Ascending aorta (tissue), 2 donors: ENCODE measurements at places on chromosomes 12 and 14.

- no peaks in the 10 kb centered on the region for H3K36me3 ChIP-seq
- H3K4me3 ChIP-seq = no peak overlapping the region
- no peaks in the 10 kb centered on the region for H3K27me3 ChIP-seq
- DNase-seq = no peak
These were observed 224.3 kb upstream of the ATP2B1 start for GRCh38 chr12:89932954-89933353.

DNA sequence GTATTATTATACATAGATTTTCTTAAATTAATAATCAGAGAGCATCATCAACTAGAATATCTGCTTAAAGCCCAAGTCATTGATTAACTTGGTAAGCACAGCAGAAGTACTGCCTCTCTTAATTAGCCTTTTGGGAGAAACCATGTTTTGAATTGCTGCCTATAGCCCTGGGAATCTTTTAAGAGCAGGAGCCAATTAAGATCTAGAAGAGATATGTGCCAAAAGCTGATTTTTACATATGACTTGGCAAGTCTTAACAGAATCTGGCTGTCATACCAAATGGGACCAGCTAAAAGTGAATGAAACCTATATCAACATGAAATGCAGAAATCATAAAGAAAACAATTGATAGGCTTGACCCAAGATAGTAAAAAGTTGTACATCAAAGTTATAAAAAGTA lies 23.2 kb upstream of the WNK1 start:
- no peaks in the 10 kb centered on the region for H3K4me1 ChIP-seq
- no peak for DNase-seq
- no peak overlapping the region for H3K27ac ChIP-seq
- no peaks in the 10 kb centered on the region for H3K36me3 ChIP-seq
- no peak overlapping the region for H3K4me3 ChIP-seq

- DNase-seq = no peak
- H3K27ac ChIP-seq = no peak overlapping the region
- H3K4me3 ChIP-seq = no peak overlapping the region
- H3K4me1 ChIP-seq = no peaks in the 10 kb centered on the region
- H3K36me3 ChIP-seq = no peaks in the 10 kb centered on the region
These were observed 8.4 kb upstream of the KRT6A start for GRCh38 chr12:52501490-52501889.

DNA sequence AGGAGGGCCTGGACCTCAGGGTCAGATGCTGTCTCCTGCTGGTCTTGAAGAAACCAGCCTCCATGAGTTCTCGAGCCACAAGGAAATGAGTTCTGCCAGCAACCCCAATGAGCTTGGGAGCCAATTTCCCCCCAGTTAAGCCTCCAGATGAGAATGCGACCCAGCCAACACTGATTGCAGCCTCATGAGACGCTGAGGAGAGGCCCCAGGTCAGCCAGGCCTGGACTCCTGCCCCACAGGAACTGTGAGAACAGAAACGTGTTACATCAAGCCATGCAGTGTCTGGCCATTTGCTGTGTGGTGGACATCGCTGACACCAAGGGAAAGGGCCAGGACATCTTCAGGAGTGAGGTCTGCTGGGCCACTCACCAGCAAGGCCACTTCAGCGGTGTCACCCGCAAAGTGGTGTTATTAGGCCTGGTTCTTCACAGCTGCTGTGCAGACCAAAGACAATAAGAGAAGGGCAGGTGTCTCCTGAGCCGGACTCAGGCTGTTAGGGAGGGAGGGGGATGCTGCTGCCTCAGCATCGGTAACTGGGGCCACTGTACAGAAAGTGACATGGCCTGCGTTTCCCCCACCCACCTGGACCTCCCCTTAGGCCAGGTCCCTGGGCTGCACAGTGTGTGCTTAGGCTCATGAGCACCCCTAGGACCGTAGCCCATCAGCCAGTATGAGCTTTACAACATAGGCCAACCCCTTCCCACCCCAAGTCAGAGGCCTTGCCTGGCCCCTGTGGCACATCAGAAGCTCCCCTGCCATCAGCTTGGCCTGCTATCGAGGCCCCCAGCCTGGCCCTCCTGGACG lies 272.4 kb upstream of the RTL1 start:
- no peak overlapping the region for H3K27ac ChIP-seq
- no peaks in the 10 kb centered on the region for H3K27me3 ChIP-seq
- DNase-seq = no peak
- H3K4me1 ChIP-seq = no peaks in the 10 kb centered on the region
- H3K4me3 ChIP-seq = no peak overlapping the region

GRCh38 chr12:78096909-78097597 lies 266.4 kb downstream of the NAV3 start:
- no peaks in the 10 kb centered on the region for H3K4me1 ChIP-seq
- no peak for DNase-seq
- no peak overlapping the region for H3K4me3 ChIP-seq
- no peak overlapping the region for H3K27ac ChIP-seq
- H3K27me3 ChIP-seq = no peaks in the 10 kb centered on the region
- H3K36me3 ChIP-seq = no peaks in the 10 kb centered on the region

DNA sequence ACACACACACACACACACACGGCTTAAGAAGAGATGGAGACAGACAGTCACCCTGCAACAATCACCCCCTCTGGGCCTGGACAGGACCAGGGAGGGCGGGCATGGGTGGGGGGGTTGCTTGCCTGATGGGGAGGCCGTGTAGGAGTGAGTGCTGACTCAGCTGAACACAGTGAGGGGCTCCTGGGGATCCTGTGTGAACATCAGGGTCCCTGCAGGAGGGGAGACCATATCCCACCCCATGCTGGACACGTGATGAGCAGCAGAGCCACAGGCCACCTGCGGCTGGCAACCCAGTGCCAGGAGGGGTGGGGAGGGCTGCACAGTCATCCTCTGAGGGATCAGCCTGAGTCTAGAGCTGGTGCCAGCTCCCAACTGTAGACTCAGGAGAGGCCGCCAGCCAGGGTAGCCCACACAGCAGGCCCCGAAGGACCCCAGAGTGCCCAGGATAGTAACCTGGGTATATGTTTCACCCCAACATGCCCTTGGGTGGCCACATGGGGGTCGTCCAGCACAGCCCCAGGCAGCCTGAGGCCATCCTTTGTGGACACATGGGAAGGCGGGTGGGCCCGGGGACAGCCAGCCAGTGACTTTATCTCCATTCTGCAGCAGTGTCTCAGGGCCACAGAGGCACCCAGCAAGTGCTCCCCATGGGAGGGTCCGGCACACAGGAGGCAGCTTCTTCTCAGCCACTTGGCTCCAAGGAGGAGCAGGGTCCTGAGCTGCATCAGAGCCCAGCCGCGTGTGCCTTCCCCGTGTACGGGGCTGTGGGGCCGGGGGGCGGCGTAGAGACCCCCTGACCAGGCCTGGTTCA lies 73.7 kb upstream of the SFSWAP start:
- DNase-seq = no peak
- no peak overlapping the region for H3K27ac ChIP-seq
- no peaks in the 10 kb centered on the region for H3K4me1 ChIP-seq
- no peak overlapping the region for H3K4me3 ChIP-seq

DNA sequence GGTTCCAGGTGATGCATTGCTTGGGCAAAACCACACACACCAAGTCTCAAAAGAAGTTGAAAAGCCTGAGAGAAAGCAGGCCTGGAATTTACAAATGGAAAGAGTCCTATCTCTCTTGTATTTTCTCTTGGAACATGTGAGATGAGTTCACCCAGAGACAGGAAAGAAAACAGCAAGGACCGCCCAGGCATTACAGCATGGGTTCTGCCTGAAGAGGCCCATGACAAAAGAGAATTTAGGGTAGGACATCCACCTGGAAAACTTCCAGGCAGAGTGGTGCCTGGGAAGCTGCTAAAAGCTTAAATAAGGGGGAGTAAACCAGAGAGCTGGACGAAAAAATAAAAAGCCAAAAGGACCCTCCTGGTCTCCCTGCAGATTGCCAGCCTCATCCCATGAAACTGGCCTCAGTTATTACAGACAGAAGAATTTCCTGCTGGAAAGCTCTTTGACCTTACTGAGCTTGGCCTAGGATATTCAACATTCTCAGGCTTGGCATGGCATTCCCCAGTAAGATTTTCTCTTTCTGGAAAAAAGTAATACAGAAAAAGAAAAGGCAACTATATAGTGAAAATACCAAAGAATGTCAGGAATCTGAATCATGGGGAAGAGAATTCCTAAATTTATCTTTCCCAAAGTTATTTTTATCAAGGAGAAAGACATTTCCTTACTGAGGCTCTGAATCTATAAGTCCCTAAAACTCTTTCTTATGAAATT lies 121.3 kb upstream of the NUDT4 start:
- no peaks in the 10 kb centered on the region for H3K27me3 ChIP-seq
- no peaks in the 10 kb centered on the region for H3K4me1 ChIP-seq
- no peak for DNase-seq
- peak overlapping the region; percentile 56 for H3K27ac ChIP-seq

- DNase-seq = no peak
- no peak overlapping the region for H3K27ac ChIP-seq
- H3K36me3 ChIP-seq = no peaks in the 10 kb centered on the region
- H3K27me3 ChIP-seq = no peaks in the 10 kb centered on the region
These were observed 561.6 kb downstream of the RERGL start for GRCh38 chr12:17528394-17528793.

- peaks cover 3% of the 10 kb centered on the region for H3K4me1 ChIP-seq
- H3K4me3 ChIP-seq = no peak overlapping the region
- H3K27ac ChIP-seq = no peak overlapping the region
- no peaks in the 10 kb centered on the region for H3K36me3 ChIP-seq
- no peak for DNase-seq
These were observed 106.9 kb downstream of the SCARB1 start for GRCh38 chr12:124756760-124757159.

- peaks cover 87% of the 10 kb centered on the region for H3K36me3 ChIP-seq
- H3K4me1 ChIP-seq = no peaks in the 10 kb centered on the region
- no peak overlapping the region for H3K4me3 ChIP-seq
- H3K27ac ChIP-seq = no peak overlapping the region
- no peaks in the 10 kb centered on the region for H3K27me3 ChIP-seq
These were observed 65.6 kb downstream of the AMN start for GRCh38 chr14:102988054-102988453.

GRCh38 chr14:73787486-73788316 lies 63.9 kb upstream of the PTGR2 start:
- H3K4me1 ChIP-seq = peaks cover 37% of the 10 kb centered on the region
- H3K4me3 ChIP-seq = peak overlapping the region; percentile 89
- H3K27ac ChIP-seq = peak overlapping the region; percentile 98
- no peak for DNase-seq

GRCh38 chr12:31288381-31288780 lies 37.6 kb downstream of the SINHCAF start:
- no peak overlapping the region for H3K27ac ChIP-seq
- no peaks in the 10 kb centered on the region for H3K27me3 ChIP-seq
- no peak overlapping the region for H3K4me3 ChIP-seq
- DNase-seq = no peak

- no peaks in the 10 kb centered on the region for H3K4me1 ChIP-seq
- no peaks in the 10 kb centered on the region for H3K36me3 ChIP-seq
- H3K27ac ChIP-seq = no peak overlapping the region
- no peaks in the 10 kb centered on the region for H3K27me3 ChIP-seq
- no peak for DNase-seq
These were observed 223.8 kb downstream of the EFCAB11 start for GRCh38 chr14:89730687-89731086.

- no peaks in the 10 kb centered on the region for H3K4me1 ChIP-seq
- H3K27ac ChIP-seq = no peak overlapping the region
- H3K27me3 ChIP-seq = no peaks in the 10 kb centered on the region
- no peaks in the 10 kb centered on the region for H3K36me3 ChIP-seq
- H3K4me3 ChIP-seq = no peak overlapping the region
These were observed 6.8 kb downstream of the PPP1R36 start for GRCh38 chr14:64556526-64556925.

DNA sequence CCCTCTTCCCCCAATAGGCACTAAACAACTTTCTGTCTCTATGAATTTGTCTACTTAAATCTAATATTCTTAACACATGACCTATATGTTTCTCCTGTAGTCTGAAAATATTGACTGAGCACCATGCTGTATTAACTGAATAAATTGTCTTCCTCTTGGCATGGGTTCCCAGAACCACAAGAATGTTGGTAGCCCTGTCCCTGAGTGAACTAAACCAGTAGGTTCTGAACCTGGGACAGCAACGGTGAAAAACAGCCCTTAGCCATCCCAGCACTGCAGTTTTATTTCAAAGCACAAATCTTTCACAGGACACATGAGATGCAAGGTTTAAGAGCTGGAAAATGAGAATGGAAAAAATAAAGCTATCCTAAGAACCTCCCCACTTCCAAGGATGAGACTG lies 20.4 kb upstream of the HSP90B1 start:
- H3K27ac ChIP-seq = no peak overlapping the region
- H3K4me1 ChIP-seq = no peaks in the 10 kb centered on the region
- H3K27me3 ChIP-seq = no peaks in the 10 kb centered on the region
- H3K36me3 ChIP-seq = no peaks in the 10 kb centered on the region
- H3K4me3 ChIP-seq = no peak overlapping the region

- H3K36me3 ChIP-seq = no peaks in the 10 kb centered on the region
- H3K27me3 ChIP-seq = no peaks in the 10 kb centered on the region
- no peaks in the 10 kb centered on the region for H3K4me1 ChIP-seq
- no peak overlapping the region for H3K4me3 ChIP-seq
- no peak for DNase-seq
These were observed 215.1 kb downstream of the LRRK2 start for GRCh38 chr12:40439771-40440492.

- H3K4me3 ChIP-seq = no peak overlapping the region
- H3K4me1 ChIP-seq = no peaks in the 10 kb centered on the region
- no peak overlapping the region for H3K27ac ChIP-seq
- no peaks in the 10 kb centered on the region for H3K36me3 ChIP-seq
These were observed 12.5 kb upstream of the RCOR1 start for GRCh38 chr14:102579696-102580549.

DNA sequence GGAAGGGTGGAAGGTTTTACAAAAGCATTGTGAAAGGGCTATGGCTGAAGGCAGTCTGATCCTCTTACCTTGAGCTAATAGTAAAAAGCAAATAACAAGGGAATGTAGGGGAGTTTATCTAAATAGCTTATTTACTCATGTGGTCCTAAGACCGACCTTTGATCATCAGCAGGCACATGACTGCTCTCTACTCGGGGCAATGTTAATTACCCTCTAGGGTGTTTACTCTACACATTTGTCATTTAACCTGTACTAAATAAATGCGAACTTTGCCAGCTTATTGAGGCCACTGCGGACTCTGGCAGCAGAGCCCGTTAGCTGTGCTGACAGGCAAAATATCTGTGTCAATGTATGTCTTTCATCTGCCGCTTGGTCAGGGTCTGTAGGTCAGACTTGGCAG lies 768.3 kb upstream of the ATXN7L3B start:
- H3K36me3 ChIP-seq = no peaks in the 10 kb centered on the region
- DNase-seq = no peak
- H3K4me1 ChIP-seq = no peaks in the 10 kb centered on the region
- no peak overlapping the region for H3K4me3 ChIP-seq
- no peaks in the 10 kb centered on the region for H3K27me3 ChIP-seq

DNA sequence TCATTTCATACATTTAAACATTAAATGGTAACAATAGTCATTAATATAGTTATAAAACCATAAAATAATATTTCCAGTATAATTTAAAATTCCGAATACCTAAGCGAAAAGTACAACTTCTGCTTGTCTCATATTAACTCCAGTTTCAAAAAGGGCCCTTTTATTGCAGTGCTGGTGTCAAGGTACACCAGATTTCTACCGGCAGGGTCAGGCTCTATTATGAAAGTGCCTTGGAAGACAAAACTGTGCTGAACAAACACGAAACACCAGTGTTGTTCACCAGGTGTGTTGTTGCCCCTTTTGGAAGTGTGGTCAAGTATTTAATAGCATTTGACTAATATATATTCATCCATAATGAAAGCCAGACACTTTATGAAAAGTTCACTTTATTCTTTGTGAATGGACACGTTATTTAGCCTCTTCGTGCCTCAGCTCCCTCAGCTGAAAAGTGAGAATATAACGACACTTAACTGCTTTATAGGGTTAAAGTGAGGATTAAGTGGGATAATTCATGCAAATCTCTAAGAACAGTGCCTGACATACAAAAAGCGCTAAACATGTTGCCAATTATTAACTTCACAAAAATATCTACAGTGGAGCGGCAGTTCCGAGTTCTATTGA lies 20.3 kb upstream of the GNS start:
- H3K36me3 ChIP-seq = no peaks in the 10 kb centered on the region
- H3K27me3 ChIP-seq = no peaks in the 10 kb centered on the region
- H3K4me3 ChIP-seq = no peak overlapping the region
- H3K4me1 ChIP-seq = no peaks in the 10 kb centered on the region
- H3K27ac ChIP-seq = no peak overlapping the region
